Cerebellar nuclear complex (tissue), 1 donor: ENCODE measurements at places on chromosomes 2 and 18.

GRCh38 chr2:215535741-215536140 lies 99.9 kb upstream of the FN1 start:
- no peak for DNase-seq

GRCh38 chr18:70720607-70721006 lies 431.8 kb downstream of the SOCS6 start:
- DNase-seq, result no peak

- DNase-seq, result no peak
Observed at GRCh38 chr2:232798187-232798586, 21.8 kb upstream of the KCNJ13 start.

GRCh38 chr2:216320852-216321251 lies 51.4 kb downstream of the MARCHF4 start:
- DNase-seq, result no peak

GRCh38 chr18:58965291-58966004 lies 100.8 kb downstream of the ZNF532 start:
- DNase-seq, result no peak

GRCh38 chr2:160139350-160139749 lies 60.7 kb downstream of the ITGB6 start:
- DNase-seq, result no peak

GRCh38 chr2:19933351-19933981 lies 31.7 kb upstream of the TTC32 start:
- DNase-seq, result no peak

GRCh38 chr2:189179570-189179950 lies at the start of gene COL5A2:
COL5A2 (minus strand) TSS chr2:189179761; CDS start chr2:189179604, 157 bp downstream.
- no peak for DNase-seq

GRCh38 chr2:160335441-160335840 lies 135.4 kb upstream of the ITGB6 start:
- no peak for DNase-seq

GRCh38 chr2:10170256-10170655 lies 47.7 kb downstream of the RRM2 start:
- DNase-seq, result no peak

DNA sequence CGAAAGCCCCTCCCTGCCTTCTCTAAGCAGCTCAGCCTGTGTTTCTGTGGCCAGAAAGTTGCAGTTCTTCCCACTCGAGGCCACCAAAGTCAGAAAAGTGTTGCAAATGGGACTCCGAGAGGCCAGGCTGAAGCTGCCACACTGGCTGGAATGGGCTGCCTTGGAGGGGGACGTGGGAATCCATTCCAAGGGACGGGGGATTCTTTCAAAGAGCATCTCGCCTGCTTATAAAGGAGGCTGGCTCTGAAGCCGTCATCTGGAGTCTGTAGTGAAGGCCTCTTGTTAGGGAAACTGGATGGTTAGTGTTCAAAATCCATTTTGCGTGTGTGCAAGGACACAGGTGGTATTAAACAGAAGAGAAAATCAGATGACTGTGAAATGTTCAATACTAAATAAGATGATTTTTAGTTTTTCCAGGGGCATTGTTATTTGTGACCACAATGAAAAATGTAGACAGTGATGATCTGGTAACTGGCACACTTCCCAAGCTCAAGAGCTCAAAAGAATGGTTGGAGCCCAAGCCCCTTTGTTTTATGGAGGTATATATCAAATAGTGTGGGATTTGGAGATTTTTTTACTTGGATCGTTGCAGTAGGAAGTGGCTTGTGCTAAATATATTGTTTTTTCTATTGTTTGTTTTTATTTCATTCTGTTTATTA lies 782 bp downstream of the FAM228B start:
- no peak for DNase-seq

- no peak for DNase-seq
Observed at GRCh38 chr2:127423478-127423843, 5.2 kb downstream of the PROC start.

GRCh38 chr2:218569661-218570500 lies 1.2 kb downstream of the CNOT9 start:
- no peak for DNase-seq

DNA sequence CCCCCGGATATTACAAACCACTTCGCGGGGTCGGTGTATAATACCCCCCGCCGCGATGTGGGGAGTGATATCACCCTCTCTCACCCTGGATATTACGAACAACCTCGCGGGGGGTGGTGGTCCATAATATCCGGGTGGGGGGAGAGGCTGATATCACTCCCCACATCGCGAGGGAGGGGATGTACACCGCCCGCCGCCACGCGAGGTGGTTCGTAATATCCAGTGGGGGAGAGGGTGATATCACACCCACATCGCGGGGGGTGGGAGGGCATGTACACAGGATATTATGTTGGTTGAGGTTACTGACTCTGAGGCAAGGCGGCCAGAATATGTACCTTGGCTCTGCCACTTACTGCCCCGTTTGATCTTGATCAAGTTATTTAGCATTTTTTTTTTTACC lies 14.8 kb upstream of the CWC22 start:
- DNase-seq, result no peak

DNA sequence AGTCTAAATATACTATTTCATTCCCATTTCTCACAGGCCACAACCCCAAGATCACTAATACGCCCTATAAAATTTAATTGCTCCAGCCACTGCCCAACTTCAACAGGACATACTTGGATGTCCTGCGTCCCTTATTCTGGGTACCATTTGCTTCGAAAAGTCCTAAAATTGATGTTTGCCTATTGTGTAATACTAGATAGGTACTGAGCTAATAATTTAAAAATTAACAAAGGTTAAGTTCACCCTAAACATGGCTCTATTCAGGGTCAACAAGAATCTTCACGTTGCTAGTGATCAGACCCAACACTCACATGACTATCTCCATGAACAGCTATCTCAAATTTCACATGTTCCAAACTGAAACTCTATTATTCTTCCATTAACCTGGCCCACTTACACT lies 296.4 kb upstream of the RND3 start:
- no peak for DNase-seq

- DNase-seq, result no peak
Observed at GRCh38 chr2:227462972-227463931, 8.7 kb upstream of the AGFG1 start.

DNA sequence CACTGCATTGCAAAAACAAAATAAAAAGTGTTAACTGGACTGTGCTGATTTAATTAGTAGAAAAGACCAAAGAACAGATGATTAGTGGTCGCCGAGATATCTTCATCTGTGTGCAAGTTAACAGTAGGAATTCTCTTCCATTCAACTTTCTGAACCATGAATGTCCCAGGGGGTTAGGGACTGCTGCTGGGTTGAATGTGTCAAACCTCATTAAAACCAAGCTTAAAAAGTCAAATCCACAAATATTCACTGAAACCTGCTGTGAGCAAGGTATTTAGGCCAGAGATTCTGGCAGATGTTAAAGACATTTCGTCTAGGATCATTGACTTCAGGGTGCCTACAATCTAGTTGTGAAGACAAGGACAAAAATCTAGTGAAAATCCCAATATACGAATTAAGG lies 58.7 kb downstream of the STPG4 start:
- no peak for DNase-seq

DNA sequence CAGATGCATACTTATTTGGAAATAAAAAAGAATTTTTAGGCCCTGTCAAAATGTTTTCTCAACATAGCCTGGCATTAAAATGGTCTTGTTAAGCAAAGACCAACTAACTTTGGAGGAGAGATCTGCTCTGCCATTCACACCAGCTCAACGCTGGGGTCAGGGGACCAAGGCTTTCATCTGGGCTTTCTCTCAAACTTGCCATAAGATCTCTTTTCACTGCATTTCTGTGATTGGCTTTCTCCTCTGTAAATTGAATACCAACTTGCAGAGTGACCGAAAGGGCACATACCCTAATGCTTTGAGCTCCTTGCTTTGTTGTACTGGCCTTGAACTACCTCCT lies 71.2 kb downstream of the MYCN start:
- no peak for DNase-seq

- DNase-seq, result no peak
Observed at GRCh38 chr2:8802741-8803140, 34.7 kb downstream of the KIDINS220 start.

GRCh38 chr2:105315314-105315713 lies 14.2 kb downstream of the TGFBRAP1 start:
- DNase-seq, result no peak

GRCh38 chr2:121232626-121233265 lies 52.3 kb downstream of the TFCP2L1 start:
- DNase-seq, result no peak

- no peak for DNase-seq
Observed at GRCh38 chr2:100178085-100178788, 35.8 kb upstream of the AFF3 start.

- DNase-seq, result no peak
Observed at GRCh38 chr2:224039770-224040440, 819 bp upstream of the SERPINE2 start.

DNA sequence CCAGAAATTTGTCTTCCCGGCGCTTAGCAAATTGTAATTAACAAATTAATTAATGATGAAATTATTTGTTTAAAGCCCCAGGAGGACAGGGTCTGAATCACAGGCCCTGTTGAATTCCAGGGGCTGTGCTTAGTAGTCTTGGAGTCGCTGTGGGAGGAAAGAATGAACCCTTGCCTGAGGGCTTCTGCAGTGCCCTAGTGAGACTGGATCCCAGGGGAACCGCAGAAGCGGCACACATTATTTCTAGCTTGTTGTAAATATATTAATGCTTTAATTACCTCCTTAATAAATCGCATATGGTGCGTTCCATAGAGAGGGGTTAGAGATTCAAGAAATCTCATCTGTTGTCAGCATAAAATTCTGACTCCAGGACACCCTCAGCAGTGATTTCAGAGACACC lies 235.4 kb downstream of the CELF4 start:
- no peak for DNase-seq

- DNase-seq, result no peak
Observed at GRCh38 chr18:57003342-57003741, 143.5 kb upstream of the BOD1L2 start.

- DNase-seq, result no peak
Observed at GRCh38 chr2:105177536-105178254, 63.8 kb upstream of the GPR45 start.

DNA sequence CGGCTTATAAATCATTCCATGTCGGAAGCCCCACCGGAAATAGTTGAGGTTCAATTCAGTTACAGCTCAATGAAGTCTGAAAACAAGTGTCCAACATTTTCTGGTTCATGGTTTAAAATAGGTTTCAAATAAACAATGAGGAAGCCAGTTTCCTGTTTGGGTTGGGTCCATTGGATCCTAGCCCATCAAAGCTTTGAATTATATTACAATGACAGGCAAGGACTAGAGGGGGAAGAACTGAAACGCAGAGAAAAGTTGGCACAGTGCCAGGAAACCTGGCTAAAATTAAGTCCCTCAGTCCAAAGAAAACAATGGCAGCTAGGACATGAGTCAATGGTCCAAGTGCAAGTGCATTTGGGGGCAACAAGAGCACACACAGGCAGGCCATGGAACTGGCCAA lies 32.0 kb downstream of the SLC14A1 start:
- DNase-seq, result no peak

DNA sequence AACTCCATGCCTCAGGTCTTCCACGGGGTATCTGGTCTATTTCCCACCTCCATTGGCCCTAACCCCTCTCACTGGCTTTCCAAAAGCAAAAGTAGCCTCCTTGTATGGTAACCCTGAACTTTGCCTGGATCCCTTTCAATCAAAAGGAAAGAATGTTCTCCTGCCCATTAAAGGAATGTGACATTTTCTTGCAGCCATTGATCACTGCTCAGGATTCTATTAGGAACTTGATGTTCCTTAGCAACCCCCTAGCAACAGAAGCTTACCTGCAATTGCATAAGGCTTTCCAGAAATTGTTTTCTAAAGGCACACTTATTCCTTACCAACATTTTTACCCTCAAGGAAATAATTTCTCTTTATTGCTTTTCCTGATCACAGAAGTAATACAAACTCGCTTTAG lies 91.4 kb upstream of the AGAP1 start:
- no peak for DNase-seq

GRCh38 chr2:184336688-184337087 lies 261.6 kb upstream of the ZNF804A start:
- DNase-seq, result no peak
